ENCODE measurements at places on chromosomes 2 and 18.

- DNase-seq: no peak
Measured at GRCh38 chr18:21998486-21998885, 170.9 kb upstream of the GATA6 start.

DNA sequence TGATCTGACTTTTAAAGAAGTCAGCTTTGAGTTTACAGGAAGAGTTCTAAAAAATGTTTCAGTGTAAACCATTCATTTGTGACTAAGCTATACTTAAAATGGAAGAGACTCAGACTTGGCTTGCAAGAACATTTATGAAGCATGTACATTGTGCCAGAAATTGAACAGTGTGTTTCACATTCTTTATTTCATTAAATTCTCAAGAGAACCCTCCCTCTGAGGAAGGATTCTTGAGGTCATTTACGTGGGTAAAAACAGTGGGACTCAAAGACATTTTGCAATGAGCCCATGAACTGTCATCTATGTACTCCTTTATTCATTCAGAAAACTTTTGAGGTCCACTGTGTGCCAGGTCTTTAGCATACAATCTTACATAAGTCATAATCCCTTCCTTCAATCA is 143.6 kb upstream of the ZNF521 start:
- no peak for DNase-seq

- DNase-seq: no peak
Measured at GRCh38 chr2:172220121-172220520, 117.4 kb upstream of the DLX2 start.

DNA sequence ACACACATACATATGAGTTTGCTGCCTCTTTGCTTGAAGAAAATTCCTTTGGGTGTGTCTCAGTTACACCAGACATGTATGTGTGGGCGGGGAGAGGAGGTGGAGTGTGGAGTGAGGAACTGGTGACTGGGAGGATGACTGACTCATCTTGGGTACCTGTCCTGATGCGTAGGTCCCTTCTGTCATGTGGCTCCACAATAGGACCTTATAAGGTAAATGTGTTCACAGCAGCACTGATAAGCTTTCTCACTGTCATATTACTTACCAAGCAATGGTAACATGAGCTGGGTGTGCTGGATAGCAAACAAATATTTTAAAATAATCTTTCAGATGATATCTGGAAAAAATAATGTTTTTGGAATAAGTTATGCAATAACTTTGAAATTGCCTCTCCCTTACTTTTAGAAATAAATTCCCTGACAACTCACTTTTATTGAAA is 45.1 kb downstream of the SLC9A2 start:
- no peak for DNase-seq

GRCh38 chr2:128506534-128506933 is 187.9 kb upstream of the HS6ST1 start:
- no peak for DNase-seq

DNA sequence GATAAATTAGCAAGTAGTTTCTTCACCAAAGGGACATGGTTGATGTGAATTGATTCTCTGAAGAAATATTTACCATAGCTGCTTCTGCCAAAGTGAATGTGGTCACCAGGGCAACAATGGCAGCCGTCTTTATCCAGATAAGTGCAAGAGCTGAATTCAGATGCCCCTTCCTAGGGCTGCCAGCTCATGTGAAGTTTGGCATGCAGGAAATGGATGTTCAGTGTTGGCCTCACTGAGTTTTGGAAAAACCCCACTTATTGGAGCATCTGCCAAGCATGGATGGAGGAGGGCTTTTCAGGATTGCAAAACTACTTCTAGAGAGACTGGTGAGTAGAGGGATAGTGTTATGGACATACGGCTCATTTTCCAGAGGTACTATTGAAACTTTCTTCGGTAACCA is 80.8 kb downstream of the FMNL2 start:
- DNase-seq: no peak

- DNase-seq: no peak
Measured at GRCh38 chr18:46400449-46400848, 256.6 kb downstream of the LOXHD1 start.

All from CD4-positive, alpha-beta T cell treated with Interleukin-1 beta for 1 hour (primary cell).